ENCODE measurements at places on chromosomes 3 and 15. TPM values are rescaled to one million over a fixed set of nuclear protein-coding genes. Genes with fewer than 3 reads are reported as not detected.

VIPR1 gene
- total RNA-seq: 232 TPM

TFDP2 gene
- 95.4 TPM for total RNA-seq

ISG20 gene
- total RNA-seq: 50.3 TPM

RYK gene
- total RNA-seq: 24.3 TPM

FYTTD1 gene
- 23.2 TPM for total RNA-seq

PAK6 gene
- 4.7 TPM for total RNA-seq

RYR3 gene
- 2.8 TPM for total RNA-seq

- DNase-seq: no peak
Observed at GRCh38 chr3:151838574-151839312, 24.8 kb downstream of the AADAC start.

DNA sequence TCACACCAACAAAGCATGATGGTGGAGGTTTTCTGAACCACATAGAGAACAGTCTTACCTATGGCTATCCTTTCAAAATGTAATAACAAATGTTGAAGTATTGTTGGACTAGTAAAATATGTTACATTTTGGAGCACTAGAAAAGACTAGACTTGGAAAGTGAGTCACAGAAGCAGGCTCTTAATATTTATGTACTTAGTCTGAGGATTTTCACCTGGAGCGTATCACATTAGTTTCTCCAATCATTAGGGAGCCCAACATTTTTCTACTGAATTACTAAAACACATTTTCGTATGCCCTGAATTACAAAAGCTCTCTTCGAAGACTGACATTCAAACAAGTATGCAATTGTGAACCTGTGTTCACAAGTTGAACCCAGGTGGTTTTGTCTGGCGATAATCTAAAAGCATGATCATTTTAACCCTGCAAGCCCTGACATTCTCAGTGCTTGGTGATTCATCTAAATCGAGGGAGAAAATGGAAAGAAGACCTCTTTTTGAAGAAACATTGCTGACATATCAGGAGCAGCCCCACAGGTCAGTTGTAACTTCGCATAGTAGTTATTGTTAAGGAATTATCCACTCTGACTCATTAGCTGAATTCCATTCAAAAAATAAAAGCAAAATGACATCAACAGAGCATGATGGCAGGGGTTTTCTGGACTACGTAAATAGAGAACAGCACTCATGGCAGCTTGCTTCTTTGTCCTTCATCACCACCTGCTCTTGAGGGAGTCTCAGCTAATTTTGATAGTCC is 679.8 kb upstream of the NECTIN3 start:
- no peak for DNase-seq

GRCh38 chr3:87576752-87577151 is 300.4 kb upstream of the POU1F1 start:
- no peak for DNase-seq

DNA sequence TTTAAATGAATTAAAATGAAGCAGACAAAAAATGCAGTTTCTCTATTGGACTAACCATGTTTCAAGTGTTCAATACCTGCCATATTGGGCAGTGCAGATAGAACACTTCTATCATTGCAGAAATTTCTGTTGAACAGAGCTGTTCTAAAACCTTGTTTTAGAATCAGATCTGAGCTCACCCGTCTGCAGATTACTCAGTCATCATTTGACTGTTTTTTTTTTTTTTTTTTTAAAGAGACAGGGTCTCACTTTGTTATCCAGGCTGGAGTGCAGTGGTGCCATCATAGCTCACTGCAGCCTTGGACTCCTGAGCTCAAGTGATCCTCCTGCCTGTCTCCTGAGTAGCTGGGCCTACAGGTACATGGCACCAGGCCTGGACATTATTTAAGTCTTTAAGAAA is 128.7 kb downstream of the APBA2 start:
- DNase-seq: no peak

GRCh38 chr3:163561151-163561550 is 1517.1 kb downstream of the SI start:
- DNase-seq: no peak

DNA sequence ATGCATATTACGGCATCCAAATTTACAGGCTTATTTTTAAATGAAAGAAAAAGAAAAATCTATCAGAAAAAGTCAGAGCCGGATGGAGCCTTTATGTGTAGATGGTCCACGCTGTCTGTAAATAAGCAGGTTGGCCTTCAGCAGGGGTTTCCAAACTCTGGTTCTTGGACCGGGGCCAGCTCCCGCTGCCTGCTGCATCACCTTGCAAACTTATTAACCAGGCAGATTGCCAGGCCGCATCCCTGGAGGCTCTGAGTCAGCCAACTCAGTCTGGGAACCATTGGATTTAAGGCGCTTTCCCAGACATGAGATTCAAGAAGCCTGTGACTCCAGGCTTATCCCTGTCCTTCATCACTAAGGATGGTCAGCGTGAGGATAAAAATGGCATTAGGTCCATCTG is 212.4 kb downstream of the OPA1 start:
- peak; percentile 86 for DNase-seq

DNA sequence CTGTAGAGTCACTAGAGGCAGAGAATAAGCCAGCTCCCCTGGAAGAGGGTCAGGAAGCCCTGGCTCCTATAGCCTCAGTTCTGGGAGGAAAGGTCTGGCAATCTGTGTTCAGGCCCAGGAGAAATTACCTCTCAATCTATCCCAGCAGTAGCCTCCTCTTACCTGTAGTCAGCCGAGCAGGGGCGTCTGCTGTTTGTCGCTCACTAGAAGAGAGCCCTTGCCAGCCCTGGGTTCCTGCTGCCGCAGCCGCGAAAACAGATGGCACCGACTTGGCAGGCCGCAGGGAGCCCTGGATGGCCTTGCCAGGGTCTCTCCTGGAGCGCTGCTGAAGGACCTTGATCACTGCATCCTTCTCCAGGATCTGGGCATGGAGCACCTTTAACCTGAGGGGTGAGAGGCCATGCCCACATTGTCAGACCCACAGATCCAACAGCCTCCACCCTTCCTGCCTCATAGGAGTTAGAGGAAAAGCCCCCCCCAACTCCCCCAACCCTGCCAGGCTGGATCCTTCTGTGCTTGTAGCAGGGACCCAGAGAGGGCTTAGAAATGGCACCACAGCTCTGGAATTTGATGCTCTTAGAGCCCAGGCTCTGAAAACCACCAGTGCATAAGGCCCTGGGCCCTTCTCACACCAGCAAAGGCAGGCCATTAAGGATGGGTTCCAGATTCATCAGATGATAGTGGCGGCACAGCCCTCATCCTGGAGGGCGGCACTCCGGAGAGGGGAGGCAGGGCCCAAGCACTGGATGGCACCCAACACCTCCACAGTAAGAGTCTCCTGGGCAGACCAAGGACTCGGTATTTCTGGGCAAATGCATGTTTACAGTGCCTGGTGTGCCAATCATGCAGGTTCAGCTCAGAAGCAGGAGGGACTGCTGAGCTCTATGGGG is 14.9 kb downstream of the AMOTL2 start:
- DNase-seq: no peak

GRCh38 chr15:70098461-70099166 is 897 bp upstream of the TLE3 start:
- DNase-seq: peak; percentile 53

- no peak for DNase-seq
Observed at GRCh38 chr3:7546253-7546652, 685.3 kb downstream of the GRM7 start.

- DNase-seq: no peak
Observed at GRCh38 chr3:107981471-107982111, 109.2 kb downstream of the CD47 start.

DNA sequence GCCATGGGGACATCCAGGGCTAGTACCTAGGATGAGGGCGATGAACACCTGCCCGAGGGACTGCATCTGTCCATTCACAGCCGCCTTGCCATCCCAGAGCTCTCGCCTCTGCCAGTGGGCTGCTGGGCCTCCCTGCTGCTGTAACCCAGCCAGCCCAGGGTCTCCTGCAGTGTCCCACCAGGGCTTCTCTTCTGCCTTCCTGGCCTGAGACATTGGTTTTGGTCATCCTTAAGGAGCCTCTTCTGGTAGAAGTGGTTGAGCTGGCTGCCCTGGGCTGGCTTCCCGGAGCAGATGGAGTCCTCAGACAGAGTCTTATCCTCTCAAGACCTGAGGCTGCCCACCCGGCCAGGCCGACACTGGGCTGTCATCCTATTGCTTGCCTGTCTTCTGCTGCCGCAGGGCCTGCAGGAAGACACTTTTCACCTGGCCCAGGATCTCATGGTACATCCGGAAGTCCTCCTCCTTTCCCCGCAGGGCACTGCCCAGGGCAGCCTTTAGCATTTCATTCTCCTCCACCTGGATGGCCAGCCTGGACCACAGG is 6.1 kb upstream of the HHATL start:
- peak; percentile 46 for DNase-seq

GRCh38 chr3:53150247-53151085 is 10.5 kb upstream of the PRKCD start:
- peak; percentile 79 for DNase-seq

DNA sequence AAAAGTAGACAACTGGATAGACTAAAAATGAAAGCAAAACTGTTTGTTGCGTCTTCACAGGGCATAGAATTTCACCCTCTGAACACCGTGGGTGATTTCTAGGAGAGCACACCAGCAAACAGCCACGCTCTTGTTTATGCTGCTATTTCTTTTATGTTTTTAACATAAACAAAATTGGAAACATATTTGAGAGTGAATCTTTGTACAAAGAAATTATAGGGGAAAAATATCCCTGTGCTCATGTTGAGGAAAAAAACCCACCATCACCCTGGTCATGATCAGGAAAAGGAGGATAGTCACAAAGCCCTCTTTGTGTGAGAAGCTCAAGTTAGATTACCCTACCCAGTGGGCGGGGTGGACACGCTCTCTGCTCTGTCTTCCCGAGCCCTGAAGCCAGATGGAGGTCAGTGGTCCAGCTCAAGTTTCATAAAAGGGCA is 313.3 kb downstream of the SATB1 start:
- DNase-seq: no peak

DNA sequence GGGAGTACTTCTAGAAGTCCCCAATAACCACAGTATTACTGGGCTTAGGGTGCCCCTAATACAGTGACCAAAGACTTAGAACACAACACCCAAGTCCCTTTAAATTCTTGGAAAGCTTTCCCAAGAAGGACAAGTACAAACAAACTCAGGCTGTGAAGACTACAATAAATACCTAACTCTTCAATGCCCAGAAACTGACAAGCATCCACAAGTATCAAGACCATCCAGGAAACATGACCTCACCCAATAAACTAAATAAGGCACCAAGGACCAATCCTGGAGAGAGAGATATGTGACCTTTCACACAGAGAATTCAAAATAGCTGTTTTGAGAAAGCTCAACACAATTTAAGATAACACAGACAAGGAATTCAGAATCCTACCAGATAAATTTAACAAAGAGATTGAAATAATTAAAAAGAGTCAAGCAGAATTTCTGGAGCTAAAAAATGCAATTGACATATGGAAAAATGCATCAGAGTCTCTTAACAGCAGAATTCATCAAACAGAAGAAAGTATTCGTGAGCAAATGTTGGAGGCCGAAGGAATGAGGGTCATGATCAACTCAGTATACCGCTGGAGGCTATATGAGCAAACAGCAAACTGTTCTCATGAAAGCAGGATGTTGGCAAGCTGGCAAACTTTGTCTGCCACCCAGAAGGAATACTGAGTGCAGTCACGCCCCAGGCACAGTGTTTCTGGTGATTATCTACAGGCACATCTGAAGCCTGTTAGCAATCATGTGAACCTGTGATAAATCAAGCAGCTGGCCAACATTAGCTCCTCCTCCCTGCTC is 87.0 kb upstream of the NECTIN3 start:
- no peak for DNase-seq

- DNase-seq: no peak
Observed at GRCh38 chr3:67947808-67948508, 293.5 kb upstream of the SUCLG2 start.

Measured in Peyer's patch (tissue), 4 donors.